ENCODE measurements at places on chromosomes 5 and 9. TPM values are rescaled to one million over a fixed set of nuclear protein-coding genes. Genes with fewer than 3 reads are reported as not detected.

DNA sequence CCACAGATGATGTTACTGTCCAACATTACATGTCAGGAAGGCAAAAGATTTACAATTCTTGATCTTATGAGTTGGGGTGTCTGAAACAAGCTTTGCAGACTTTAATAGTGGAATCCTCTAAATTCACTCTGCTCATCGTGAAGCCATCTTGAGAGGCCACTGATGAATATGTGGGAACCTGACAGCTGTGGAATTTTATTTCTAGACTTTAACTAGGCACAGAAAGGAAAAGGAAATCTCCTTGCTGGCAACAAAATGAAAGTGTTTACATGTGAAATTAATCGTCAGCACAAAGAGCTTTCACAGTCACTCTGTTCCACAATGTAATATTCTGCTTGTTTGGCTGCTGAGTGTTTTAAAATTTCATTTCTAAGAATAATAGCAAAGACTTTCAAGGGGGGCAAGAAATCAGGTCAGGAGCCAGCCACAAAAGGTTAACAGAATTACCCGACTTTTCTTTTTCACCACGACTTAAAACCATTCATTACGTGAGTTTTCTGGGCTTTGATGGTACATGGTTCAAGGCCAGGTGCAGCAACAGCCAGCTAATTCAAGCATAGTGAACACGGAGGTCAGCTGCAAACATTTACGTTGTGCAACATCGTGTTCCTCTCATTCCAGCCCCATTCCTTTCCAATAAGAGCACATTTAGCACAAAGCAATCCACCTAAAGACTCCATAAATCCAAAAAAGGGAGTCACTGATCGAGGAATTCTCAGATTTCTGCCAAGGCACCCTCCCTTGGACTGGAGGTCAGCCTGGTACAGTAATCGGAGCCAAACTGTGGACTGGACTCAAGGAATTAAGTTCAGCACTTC, 14.6 kb downstream of the NREP start:
- DNase-seq: no peak

DNA sequence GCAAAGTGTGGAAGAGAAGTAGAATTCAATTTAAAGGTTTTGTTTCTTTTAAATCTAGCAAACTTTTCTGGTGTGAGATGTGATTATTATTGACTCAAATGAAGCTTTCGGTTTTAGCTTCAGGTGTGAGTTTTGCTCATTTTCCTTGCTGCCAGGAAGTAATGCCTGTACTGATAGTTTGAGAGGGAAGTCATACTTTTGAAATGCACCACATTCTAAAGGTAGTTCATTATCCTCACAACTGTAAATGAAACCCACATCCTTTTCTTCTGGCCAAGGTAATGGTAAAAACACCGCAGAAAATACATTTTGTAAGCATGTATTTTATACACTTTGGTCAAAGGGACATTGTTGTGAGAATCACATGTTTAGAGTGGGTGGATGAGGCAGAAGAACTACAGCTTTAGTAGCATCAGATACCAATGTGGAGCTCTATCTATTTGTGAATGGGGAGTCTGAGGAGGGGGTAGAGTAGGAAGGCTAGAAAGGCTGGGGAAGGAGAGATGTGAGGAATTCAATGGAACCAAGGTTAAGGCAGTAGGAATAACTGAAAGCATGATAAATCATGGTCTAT, 167.0 kb upstream of the CDKN2B start:
- DNase-seq: no peak

GRCh38 chr9:122090287-122090883, 2.7 kb downstream of the TTLL11 start:
- no peak for DNase-seq

DNA sequence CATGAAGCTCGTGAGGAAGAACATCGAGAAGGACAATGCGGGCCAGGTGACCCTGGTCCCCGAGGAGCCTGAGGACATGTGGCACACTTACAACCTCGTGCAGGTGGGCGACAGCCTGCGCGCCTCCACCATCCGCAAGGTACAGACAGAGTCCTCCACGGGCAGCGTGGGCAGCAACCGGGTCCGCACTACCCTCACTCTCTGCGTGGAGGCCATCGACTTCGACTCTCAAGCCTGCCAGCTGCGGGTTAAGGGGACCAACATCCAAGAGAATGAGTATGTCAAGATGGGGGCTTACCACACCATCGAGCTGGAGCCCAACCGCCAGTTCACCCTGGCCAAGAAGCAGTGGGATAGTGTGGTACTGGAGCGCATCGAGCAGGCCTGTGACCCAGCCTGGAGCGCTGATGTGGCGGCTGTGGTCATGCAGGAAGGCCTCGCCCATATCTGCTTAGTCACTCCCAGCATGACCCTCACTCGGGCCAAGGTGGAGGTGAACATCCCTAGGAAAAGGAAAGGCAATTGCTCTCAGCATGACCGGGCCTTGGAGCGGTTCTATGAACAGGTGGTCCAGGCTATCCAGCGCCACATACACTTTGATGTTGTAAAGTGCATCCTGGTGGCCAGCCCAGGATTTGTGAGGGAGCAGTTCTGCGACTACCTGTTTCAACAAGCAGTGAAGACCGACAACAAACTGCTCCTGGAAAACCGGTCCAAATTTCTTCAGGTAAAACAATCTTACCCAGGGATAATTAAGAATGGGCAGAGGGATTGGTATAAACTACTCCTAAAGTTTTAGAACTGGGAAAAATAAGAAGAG, 12.9 kb downstream of the ITGA1 start:
- no peak for DNase-seq

FNIP1 gene
- 26.4 TPM for total RNA-seq

DNA sequence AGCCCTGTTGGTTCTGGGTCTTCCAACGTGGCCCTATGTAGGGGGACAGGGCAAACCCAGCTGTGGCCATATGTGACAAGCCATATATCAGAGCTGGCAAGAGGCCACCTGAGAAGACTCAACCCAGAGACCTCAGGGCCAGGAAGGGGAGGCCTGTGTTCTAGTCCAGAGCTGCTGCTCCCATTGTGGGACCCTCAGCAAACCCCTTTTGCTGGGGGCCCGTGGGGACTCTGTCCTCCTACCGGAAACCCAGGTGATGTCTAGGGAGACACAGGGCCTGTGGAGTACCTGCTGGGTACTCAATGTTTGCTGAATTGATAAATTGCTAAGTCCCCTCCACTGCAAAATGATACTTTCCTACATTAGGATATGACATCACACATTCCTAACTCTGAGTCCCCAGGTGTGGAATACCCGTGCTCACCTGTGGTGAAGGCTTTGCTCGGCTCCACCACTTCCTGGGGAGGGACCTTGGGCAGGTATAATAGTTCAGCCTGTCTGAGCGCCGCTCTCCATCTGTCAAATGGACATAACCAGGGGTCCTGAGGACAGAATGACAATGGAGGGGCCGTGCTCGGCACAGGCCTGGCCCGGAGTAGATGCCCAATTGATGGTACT, 38.4 kb upstream of the ASS1 start:
- no peak for DNase-seq
